ENCODE measurements at places on chromosomes 5 and 9.

- DNase-seq, result no peak
Measured at GRCh38 chr9:26357803-26358344, 534.7 kb downstream of the CAAP1 start.

- no peak for DNase-seq
Measured at GRCh38 chr9:20286969-20287368, 335.3 kb downstream of the MLLT3 start.

GRCh38 chr5:179731791-179732411 lies 721 bp upstream of the MAML1 start:
- peak; percentile 18 for DNase-seq

- no peak for DNase-seq
Measured at GRCh38 chr5:77358255-77359205, 133.6 kb downstream of the WDR41 start.

All from GM06990 (cell line).